Occipital lobe (tissue), 3 donors: ENCODE measurements at places on chromosomes 12 and 14.

- peak; percentile 32 for DNase-seq
These were observed 44.7 kb upstream of the CHST11 start for GRCh38 chr12:104411826-104412641.

- DNase-seq: no peak
These were observed 8.6 kb upstream of the DENR start for GRCh38 chr12:122743895-122744525.

DNA sequence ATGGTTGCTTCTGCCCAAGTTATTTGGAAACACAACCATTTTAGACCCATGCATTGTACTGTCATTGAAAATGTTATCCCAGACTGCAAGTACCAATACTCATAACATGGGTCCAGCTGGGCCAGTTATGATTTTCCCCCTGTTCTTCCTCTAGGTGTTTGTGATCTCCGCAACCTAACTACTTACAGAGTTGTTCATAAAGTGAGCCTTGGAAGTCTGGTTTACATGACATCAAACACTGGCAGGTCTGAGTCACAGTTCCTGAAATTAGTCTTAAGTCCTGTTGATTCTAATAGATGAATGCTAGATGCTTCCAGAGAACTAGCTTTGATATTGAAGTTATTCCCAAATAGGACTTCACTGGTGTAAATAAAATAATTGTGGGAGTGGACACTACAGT is 487.0 kb downstream of the MED13L start:
- DNase-seq: no peak

DNA sequence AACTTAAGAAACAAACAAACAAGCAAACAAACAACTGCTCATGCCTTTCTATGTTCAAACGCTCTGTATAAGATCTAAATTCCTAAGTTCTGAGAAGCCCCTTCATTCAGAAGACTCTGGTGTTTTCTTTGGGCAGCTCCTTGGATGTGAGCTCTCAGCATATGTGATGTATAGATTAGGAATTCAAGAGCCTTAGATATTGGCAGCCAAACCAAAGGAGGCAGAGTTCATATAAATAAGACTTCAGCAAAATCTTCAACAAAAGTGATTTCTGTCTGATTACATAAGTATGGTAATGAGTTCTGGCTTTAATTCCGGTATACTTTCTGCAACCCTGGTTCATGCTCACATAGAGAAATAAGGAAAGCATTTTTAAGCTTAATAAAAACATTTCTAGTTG is 145.6 kb downstream of the DYRK2 start:
- DNase-seq: no peak

DNA sequence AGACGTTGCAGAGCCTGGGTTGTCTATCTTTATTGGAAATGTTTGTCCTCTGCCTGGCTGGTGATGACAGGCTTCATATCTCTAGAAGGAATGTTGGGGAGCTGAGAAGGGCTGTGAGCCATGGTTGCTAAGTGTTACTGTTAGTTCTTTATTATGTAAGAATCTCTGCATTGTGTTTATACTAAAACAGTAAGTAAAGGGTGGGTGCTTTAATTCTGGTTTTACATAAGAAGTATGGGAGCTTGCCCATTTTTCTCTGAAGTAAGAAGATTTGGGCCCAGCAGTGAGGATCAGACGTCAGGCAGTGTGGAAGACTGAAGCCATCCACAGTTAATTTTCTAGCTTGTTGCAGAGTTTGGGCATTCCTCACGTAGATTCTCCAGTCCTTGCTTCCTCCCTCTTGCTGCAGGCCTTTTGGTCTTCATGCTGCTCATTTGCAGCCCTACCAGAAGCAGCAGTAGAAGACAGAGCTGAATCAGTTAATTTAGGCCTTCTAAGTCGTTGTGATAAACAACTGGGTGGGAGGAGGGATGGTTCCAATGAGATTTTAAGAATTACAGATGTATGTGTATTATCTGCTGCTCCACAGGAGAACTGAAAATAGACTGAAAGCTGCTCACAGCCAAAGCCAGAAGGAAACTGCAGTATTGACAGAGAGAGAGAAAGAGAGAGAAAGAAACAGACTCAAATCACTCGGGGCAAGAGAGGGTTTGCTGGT is 21.4 kb downstream of the WNT5B start:
- no peak for DNase-seq

- no peak for DNase-seq
These were observed 7.5 kb downstream of the PTPN6 start for GRCh38 chr12:6958609-6959057.

GRCh38 chr14:77580964-77581505 is 35.4 kb downstream of the SPTLC2 start:
- no peak for DNase-seq

DNA sequence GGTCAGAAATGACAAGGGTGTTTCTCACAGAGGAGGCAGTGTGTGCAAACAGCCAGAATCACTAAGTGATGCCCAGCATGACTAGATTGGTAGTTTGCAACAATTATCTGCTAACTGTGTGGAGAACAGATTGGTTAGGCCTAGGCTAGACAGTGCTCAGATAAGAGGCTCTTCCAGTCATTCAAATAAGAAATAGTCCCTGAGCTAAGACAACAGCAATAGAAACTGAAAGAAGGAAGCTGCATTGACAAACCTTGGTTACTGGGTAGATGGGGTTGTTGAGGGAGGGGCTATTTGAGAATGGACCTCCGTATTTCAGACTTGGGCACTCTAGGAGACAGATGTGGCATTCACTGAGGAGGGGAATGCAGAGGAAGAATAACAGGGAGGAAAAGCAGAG is 255.0 kb upstream of the NPAS3 start:
- no peak for DNase-seq

DNA sequence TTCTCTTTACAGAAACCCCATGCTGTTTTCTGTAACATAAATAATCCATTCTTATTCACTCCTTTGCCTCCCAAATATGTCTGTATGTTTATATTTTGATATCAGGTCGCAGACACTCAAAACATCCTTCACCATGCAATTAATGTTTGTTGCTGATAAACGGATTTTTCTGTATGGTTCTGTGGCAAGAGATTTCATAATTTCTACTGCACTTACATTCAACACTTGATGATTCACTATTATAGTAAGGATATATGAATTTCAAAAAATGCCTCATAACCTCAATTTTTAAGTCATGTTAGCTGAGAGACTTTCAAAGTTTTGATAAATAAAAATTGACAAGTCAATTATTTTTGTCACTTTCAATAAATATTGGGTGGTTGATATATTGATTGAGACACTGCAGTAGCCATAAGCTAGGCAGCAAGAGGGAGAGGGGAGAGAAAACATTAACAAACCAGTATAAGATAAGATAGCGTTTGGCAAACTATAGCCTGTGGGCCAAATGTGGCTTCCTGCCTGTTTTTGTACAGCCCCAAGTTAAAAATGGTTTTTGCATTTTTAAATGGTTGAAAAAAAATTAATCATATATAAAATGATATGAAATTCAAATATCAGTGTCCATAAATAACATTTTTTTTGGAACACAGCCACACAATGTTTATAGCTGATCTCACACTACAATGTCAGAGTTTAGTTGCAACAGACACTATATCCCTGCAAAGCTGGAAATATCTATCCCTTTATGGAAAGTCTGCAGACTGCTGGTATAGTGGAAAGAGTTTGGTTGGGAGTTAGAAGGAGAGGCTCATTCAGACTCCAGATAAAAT is 18.3 kb downstream of the ALDH6A1 start:
- DNase-seq: no peak

GRCh38 chr14:47277703-47278102 is 397.7 kb downstream of the MDGA2 start:
- DNase-seq: no peak

GRCh38 chr14:99250636-99251208 is 21.3 kb downstream of the BCL11B start:
- no peak for DNase-seq

- DNase-seq: no peak
These were observed 207.9 kb upstream of the BCL2L14 start for GRCh38 chr12:11862798-11863197.

GRCh38 chr14:103530831-103531230 is 1.8 kb downstream of the TRMT61A start:
- no peak for DNase-seq

DNA sequence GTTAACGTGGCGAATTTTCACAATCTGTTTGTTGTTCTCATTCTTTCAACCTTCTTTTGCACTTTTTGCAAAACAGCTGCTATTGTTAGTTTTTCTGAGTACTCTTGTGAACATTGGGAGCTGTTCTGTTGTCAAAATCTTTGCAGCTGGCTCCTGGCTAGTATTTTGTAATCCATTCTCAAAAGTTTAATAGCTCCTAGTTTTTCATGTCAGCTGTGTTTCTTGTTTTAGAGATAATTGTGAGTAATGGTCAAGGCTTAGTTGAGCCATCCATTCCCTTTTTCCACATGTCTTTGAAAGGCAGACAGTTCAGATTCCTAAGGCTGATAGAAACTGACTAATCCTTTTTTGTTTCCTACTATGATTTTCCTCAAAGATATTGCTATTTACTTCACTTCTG is 39.1 kb upstream of the CRADD start:
- no peak for DNase-seq

GRCh38 chr12:92753976-92754885 is 51.4 kb downstream of the PLEKHG7 start:
- no peak for DNase-seq

GRCh38 chr12:54759751-54760150 is 94.6 kb upstream of the MUCL1 start:
- DNase-seq: no peak

DNA sequence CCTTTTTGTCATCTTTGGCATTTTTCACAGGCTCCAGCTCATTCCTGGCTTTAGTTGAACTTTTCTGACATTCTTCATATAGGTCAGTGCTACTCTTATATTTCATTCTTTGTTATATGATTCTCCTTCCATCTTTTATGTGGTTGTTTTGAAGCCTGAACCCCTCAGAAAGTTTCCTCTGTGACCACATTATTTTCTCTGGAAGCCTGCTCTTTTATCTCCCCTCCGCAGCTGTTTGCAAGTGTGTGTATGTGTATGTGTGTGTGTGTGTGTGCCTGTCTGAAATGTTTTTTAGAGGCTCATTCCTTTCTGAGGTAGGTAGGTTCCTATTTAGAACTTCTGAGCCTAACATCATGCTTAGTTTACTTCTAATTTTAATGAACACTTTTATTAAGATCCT is 47.6 kb downstream of the ANO4 start:
- DNase-seq: no peak

DNA sequence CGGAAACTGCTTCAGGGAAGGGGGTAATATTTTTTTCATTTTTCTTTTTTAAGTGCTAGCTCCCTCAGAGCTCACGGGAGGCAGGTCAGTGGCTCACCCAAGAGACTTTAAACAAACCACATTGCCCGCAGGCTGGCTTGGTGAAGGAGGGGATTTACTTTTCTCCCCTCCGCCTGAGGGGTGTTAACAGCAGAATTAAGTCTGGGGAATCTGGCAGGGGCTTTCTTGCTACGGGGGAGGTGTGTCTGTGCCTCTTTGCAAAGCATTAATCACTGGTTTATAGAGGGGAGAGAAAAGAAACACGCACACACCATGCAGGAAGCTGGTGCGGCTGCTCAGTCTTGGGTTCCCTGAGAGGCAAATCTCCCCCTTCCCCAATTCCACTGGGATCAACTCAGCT is 26.2 kb upstream of the TBX3 start:
- DNase-seq: no peak

DNA sequence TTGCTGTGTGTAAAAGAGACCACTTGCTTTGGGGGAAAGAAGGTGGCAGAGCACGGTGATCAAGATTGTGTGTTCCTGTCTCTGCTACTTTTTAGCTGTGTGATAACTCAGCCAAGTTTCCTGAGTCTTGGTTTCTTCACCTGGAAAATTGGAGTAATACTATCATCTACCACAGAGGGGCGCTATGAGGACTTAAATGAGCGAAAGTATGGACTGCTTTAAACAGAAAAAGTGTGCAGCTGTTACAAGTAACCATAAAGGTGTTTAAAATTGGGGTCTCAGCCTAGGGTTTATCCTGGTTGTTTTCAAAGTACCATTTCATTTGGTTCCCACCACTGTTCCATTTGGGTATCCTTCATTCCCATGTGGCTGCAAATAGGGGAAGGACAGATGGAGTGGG is 65.9 kb upstream of the WSCD2 start:
- DNase-seq: no peak

DNA sequence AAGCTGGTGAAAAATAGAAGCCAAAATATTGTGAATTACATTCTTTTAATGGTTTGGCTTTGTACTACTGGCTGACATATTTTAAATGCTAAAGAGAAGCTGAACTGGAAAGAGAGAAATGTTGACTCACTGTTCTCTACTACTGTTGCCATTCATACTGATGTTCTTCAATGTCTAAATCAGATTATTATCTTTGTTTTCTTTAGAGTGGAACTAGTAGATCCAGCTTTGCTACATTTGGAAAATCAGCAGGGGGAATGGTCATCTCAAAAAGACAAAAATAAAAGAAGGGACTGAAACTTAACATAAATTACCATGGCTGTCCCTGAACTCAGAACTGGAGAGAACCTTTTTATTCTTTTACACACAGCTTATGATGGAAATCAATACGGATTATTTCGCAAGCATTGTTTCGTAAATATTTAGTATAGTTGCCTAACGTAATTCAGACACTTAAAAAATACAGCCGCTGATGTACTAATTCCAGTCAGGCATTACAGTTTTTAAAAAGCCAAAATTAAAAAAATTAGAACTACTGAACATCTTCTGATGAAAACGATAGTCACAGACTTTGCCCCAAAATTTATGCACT is 76.3 kb upstream of the OTX2 start:
- no peak for DNase-seq

DNA sequence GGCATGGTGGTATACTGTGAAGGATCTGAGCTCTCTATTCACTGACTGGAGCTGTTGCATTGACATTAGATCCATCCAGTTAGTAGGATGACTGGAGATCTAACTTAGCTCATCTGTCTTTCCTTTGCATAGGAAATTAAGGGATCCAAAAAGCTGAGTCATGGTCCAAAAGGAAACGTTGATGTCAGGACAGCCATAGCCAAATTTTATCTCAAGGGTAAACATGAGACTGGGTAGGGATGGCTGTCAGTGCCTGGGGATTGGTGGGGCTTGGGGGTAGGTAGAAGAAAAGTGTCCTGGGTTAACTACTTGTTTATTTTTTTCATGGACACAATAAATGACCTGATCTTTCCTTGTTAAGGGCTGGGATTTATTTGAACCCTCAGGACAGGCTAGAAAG is 4.6 kb downstream of the FAM177A1 start:
- DNase-seq: no peak

DNA sequence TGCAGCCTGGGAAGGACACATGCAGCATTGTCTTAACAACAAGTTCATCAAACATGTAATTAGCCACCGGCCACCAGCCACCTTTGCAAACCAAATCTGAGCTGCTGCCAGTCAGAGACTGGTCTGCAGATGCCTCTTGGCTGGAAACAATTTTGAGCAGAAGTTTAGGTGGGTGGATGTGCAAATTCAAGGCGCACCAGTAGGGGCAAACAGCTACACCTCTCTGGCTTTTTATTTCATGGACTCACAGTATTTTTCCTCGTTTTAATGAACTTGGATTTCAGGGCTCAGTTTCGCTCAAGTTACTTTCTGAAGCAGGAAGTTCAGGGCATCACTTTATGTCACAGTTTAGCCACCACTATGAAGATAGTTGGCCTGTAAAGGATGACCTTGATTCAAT is 94.3 kb downstream of the OTX2 start:
- DNase-seq: no peak
